ENCODE measurements at places on chromosomes 13 and 19.

GRCh38 chr19:5850189-5850588 lies 1.1 kb downstream of the FUT3 start:
- DNase-seq: no peak

- DNase-seq: no peak
Observed at GRCh38 chr19:39003188-39003587, 27.6 kb upstream of the FBXO17 start.

GRCh38 chr19:40690050-40690692 lies at the start of gene NUMBL:
Gene NUMBL, minus strand, starts transcription at chr19:40690651. Its CDS starts 168 bp downstream, at chr19:40690483.
- no peak for DNase-seq

GRCh38 chr19:16208064-16208759 lies 10.5 kb downstream of the AP1M1 start:
- no peak for DNase-seq

- no peak for DNase-seq
Observed at GRCh38 chr19:6821639-6822310, 49.3 kb downstream of the VAV1 start.

- DNase-seq: peak; percentile 17
Observed at GRCh38 chr13:23987331-23987894, 90.1 kb upstream of the C1QTNF9B start.

DNA sequence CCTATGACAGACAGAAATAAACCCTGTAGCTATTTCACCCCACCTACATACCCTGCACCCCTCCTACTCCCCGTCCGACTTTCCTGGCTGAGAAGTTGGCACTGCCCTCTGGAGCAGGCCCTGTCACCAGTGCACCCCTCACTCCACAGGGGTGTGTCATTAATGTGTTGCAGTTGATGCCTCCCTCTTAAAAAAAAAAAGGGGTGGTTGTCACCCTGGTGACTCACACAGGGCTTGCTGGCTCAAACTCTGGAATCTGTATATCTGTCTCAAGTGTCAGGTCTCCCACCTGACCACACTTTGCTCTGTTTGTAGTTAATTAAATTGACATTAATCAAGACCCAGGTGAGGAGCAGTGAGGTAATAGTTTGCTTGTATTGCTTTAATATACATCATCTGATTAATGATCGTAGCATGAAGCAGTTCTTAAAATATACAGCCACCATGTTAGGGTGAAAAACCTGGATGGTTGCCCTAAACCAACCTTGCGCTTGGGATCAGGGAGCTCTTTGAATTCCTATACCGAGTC lies 2.0 kb upstream of the GATAD2A start:
- DNase-seq: peak; percentile 51

GRCh38 chr19:46791944-46792343 lies 3.5 kb upstream of the SLC1A5 start:
- peak; percentile 90 for DNase-seq

- no peak for DNase-seq
Observed at GRCh38 chr13:85603735-85604134, 195.5 kb downstream of the SLITRK6 start.

GRCh38 chr19:46787331-46788261 lies 798 bp downstream of the SLC1A5 start:
- peak; percentile 79 for DNase-seq

- DNase-seq: peak; percentile 87
Observed at GRCh38 chr19:45677351-45678230, 9.6 kb downstream of the GIPR start.

DNA sequence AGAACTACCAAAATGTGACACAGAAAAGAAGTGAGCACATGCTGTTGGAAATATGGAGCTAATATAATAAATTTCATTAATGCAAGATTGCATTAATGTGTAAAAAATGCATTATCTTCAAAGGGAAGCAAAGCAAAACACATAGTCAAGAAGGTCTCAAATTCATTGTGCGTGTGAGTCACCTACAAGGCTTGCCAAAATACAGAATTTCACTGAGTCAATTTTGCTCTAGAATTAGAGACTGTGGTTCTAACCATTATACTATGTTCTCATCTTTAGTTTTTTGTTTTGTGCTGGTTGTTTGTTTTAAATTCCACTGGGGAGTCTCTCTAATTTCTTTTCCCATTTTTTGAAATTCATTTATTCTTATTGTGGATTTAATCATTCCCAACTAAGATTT lies 149.8 kb upstream of the SLITRK1 start:
- no peak for DNase-seq

- no peak for DNase-seq
Observed at GRCh38 chr13:113500530-113501265, 10.2 kb upstream of the DCUN1D2 start.

Measured in mesenchymal stem cell (in vitro differentiated cells and primary cell).